ENCODE measurements at places on chromosomes 6 and 20. TPM values are rescaled to one million over a fixed set of nuclear protein-coding genes. Genes with fewer than 3 reads are reported as not detected.

The WFDC2 gene
- not detected for total RNA-seq

The UTRN gene
- total RNA-seq: 93.2 TPM

The ATF6B gene
- 15.7 TPM for total RNA-seq

The MYLK2 gene
- total RNA-seq: not detected

The OOEP gene
- not detected for total RNA-seq

The BTNL2 gene
- total RNA-seq: not detected

The ZNF831 gene
- not detected for total RNA-seq

The MUC22 gene
- not detected for total RNA-seq

Data from fibroblast of lung (primary cell).